CD4-positive, alpha-beta memory T cell (primary cell): ENCODE measurements at places on chromosomes 7 and 10.

DNA sequence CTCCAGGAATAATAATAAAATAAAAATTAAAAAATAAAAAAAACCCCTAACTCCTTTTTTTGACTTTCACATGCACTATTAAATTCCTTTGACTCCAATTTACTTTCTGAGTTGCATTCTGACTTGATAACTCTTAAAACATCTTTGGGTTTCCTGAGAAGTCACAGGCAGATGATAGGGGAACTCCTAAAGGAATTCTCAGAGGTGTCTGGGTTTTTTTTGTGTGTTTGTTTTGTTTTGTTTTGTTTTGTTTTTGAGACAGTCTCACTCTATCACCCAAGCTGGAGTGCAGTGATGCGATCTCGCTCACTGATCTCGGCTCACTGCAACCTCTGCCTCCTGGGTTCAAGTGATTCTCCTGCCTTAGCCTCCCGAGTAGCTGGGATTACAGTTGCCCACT is 52.7 kb upstream of the APBB1IP start:
- DNase-seq = no peak

GRCh38 chr10:93346108-93346507 is 136.0 kb downstream of the MYOF start:
- no peak for DNase-seq

GRCh38 chr10:119578355-119578754 is 18.4 kb downstream of the TIAL1 start:
- DNase-seq = no peak

DNA sequence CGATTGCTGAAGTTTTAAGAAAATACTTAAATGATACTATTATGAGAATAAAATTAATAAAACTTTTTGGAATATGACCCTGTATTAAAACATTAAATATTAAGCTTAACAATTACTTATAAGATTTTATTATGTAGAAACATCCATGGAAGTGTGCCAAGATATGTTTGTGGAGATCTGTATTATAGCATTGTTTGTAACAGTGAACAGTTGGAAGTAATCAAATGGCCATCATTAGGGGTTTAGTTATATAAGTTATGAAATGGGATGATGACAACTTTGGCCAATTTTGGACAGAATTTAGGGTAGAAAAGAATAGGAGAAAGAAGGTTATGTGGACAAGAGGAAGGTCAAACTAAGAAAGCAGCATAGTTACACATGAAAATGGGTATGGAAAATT is 88.0 kb downstream of the AKAP9 start:
- DNase-seq = no peak

- DNase-seq = no peak
These were observed 170.9 kb downstream of the GALNT11 start for GRCh38 chr7:152196391-152196790.

DNA sequence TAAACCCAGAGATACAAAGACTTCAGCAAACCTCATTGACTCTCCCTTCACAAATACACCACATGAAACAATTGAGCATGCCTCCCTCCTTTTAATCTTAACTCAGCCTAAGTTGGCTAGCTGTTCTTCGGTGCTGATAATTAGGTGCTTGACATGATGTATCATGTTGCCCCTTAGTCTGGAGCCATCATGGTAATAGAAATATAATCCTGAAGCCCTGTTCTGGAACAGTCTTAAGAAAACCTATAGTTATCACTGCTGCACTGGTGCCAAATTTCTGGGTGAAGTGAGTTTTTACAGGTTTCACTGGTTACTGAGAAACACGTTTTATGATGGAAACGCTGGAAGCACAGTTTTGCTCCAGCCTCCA is 306.1 kb downstream of the LRMDA start:
- no peak for DNase-seq

GRCh38 chr7:71566991-71567390 is 435.0 kb downstream of the GALNT17 start:
- no peak for DNase-seq

GRCh38 chr10:129440247-129440646 is 26.8 kb upstream of the MGMT start:
- no peak for DNase-seq

- DNase-seq = no peak
These were observed 96.4 kb upstream of the ZMIZ1 start for GRCh38 chr10:78972160-78972946.

DNA sequence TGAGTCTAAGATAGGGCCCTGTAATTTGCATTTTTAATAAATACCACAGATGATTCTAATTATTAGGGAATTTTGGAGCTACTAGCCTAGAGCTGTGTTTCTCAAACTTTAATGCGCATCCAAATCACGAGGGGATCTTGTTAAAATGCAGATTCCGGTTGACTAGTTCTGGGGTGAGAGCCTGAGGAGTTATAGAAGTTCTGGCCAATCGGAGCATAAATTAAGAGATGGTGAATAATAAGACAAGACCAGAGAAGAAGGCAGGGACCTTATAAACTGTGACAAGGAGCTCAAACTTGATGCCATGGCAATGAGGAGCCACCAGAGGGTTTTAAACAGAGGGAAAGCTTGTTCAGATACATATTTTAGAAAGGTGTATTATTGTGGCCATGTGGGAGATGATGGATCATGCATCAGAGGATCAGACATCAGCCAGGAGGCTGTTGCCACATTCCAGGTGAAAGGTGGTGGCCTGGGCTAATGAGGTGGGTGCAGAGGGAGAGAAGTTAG is 29.7 kb upstream of the TLX1 start:
- no peak for DNase-seq

GRCh38 chr10:6064119-6064518 is 2.0 kb upstream of the IL2RA start:
- DNase-seq = no peak

DNA sequence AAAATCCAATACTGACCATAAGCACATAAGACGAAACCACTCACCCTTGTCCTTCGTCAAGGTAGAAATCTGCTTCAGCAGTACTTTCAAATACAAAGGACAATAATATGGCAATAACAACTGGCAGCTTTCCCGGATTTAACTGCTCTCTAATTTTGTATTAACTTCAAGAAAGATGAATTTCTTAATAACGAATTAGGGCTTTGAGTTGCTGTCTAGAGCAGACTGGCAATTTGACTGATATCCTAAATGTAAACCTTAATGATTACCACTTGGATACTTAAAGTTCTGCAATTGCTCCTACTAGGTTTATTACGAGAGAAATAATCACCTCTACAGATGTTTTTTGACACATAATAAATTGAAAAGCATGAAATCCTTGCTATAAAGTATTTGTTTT is 418.7 kb downstream of the MAGI2 start:
- no peak for DNase-seq

- DNase-seq = no peak
These were observed 164.3 kb upstream of the TCERG1L start for GRCh38 chr10:131475803-131476202.

- DNase-seq = no peak
These were observed 112.7 kb downstream of the REEP3 start for GRCh38 chr10:63633677-63634487.

DNA sequence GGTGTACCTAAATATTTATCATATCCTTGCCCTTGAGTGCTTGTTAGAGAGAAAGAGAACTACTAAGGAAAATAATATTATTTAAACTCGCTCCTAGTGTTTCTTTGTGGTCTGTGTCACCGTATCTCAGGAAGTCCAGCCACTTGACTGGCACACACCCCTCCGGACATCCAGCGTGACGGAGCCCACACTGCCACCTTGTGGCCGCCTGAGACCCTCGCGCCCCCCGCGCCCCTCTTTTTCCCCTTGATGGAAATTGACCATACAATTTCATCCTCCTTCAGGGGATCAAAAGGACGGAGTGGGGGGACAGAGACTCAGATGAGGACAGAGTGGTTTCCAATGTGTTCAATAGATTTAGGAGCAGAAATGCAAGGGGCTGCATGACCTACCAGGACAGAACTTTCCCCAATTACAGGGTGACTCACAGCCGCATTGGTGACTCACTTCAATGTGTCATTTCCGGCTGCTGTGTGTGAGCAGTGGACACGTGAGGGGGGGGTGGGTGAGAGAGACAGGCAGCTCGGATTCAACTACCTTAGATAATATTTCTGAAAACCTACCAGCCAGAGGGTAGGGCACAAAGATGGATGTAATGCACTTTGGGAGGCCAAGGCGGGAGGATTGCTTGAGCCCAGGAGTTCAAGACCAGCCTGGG is 11.4 kb downstream of the SERPINE1 start:
- DNase-seq = peak; percentile 43

DNA sequence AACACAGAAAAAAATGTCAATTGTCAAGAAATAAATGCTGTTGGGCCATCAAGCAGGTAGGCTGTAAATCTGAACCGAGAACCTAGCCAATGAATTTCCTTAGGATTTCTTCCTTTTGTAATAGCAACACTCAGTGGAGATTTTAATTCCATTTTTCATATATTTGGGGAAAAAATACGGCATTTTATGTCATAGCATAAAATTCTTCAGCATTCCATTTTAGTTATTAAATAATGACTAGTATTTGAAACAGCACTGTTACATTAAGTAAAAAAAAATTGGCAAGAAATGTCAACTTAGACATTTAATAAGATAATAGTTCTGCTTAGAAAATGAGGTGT is 12.3 kb upstream of the VIM start:
- DNase-seq = no peak

DNA sequence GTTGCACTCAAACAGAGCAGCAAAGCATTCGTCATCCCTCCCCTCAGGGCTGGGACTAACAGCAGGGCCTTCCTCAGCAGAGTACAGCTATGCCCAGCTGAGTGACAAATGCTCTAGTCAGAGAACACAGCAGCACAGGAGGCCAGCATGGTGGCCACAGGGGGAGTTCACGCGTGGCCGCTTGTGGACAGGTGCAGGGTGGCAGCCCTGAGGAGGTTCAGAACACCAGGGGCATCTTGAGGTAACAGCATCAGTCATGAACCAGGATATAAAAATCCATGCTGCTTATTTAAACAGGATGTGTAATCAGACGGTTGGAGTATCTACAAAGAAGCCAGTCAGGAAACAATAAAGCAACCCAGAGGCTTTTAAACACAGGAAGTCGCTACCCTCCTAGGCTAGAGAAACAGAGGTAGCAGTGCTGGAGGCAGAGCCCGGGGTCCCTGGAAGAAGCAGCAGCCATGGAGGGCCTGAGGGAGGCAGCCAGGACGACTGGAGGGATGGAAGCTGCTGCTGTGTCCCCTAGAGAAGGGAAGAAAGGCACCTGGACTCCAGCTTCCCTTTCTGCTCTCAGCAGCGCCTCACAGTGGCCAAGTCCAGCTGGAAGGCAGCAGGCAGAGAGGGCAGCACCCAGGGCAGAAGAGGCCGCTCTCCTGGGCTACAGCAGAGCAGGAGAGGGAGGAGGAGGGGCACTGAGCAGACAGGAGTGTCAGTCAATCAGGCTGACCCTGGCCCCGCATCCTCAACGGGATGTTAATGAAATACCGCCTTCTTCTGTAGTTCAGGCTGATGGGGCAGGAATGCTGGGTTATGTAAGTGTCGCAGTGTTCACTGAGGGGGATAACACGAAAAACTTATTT is 70.8 kb upstream of the UCN3 start:
- DNase-seq = peak; percentile 49

DNA sequence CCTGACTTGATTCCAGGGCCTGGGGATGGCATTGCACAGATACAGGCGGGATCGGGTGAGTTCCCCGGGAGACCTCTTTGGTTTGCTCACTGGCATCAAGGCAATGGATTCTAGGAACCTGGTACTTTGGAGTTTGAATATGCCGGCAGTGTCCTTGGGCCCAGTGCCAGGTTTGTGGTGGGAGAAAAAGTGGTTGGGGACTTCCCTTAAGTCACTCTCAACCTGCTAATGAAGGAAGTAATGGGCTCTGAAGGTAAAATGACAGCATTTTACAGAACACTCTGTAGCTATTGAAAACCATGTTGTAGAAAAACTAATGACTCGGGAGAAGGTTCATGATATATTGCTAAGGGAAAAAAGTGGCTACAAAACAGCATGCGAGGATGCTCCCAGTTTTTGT is 129.9 kb downstream of the CFAP58 start:
- no peak for DNase-seq

DNA sequence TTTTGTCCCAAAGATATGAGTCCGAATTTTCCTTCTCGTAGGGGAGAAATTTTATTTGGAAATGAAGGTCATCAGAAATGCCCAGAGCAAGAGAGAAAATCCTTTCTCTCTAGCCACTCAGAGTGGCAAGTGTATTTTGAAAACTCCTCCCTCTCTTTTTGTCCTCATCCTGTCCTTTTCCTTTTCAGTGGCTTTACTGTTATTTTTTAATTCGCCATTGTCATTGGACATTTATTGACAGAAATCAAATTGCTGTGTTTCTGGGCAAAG is 39.6 kb downstream of the TET1 start:
- no peak for DNase-seq

DNA sequence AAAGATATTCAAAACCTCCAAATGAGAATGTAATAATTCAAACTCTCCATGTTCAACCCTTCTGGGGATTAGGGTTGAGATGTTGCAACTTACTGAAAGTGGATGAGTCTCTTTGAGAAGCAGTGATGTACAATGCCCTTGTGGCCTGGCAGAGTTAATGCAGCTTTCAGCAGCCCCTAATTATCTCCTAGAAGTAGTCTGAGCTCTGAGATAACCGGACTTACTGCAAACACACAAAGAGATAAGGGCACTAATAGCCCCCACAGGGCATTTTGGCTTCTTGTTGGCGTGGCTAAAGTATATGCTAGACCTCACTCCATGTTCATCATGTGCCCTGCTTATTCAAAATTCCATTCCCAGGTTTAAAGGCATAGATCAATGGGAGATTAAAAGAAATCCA is 404.7 kb downstream of the NEBL start:
- no peak for DNase-seq

DNA sequence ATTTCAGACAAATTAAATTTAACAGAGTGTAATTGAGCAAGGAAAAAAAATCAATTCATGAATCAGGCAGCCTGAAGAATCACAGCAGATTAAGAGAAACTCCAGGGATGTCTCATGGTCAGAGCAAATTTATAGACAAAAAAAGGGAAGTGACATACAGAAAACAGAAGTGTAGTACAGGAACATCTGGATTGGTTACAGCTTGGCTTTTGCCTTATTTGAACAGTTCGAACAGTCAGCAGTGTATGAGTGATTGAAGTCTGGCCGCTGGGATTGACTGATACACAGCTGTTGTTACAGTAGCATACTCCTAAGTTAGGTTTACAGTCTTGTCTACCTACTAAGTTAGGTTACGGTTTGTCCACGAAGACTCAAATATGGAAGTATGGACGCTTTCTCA is 255.3 kb downstream of the HPSE2 start:
- DNase-seq = no peak
